ENCODE measurements at places on chromosomes 4 and X.
A peak's percentile ranks its signal among the peaks of the same experiment; 100 is the strongest.

- no peak for DNase-seq
These were observed 204.1 kb upstream of the CENPE start for GRCh38 chr4:103402198-103402597.

- DNase-seq: no peak
These were observed 164.7 kb upstream of the SLC7A11 start for GRCh38 chr4:138406876-138407275.

DNA sequence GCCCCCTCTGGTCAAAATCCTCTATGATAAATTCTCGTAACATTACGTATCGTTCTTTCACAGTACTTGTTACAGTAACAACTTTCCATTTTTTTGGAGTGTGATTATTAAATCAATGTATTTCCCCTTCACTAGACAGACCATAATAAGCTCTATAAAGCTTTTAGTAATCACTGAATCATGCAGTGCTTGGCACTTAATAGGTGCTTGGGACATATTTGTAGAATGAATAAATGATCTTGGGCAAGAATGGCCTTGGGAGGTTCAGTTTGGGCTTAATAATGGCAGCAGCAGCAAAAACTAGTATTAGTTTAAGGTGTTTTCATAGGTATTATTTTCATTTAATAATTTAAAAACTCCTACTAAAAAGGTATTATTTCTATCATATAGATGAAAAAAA, 33.4 kb upstream of the SFRP2 start:
- DNase-seq: no peak

GRCh38 chr4:15385928-15386327, 41.9 kb upstream of the C1QTNF7 start:
- no peak for DNase-seq

- DNase-seq: no peak
These were observed 11.2 kb downstream of the HNRNPD start for GRCh38 chr4:82362565-82362964.

- no peak for DNase-seq
These were observed 10.5 kb downstream of the TBC1D14 start for GRCh38 chr4:6920171-6920570.

- DNase-seq: no peak
These were observed 62.5 kb downstream of the PGRMC2 start for GRCh38 chr4:128225148-128225547.

GRCh38 chr4:152161676-152162330, 374.1 kb downstream of the FBXW7 start:
- no peak for DNase-seq

DNA sequence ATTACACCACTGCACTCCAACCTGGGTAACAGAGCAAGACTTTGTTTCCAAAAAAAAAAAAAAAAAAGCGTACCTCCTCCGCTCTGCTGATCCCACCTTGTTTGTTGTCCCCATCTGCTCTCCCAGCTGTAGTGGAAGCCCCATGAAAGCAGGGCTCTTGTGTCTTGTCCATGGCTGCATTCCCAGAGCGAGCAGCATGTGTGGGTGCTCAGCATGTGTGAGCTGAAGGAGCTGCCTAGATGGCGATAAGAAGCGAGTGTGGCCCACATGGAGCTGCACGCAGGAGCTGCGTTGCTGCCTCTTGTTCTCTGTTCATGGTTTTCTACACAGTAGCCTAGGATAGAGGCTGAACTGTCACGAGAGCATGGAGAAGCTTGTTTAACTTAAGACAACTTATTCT, 12.4 kb downstream of the NSD2 start:
- DNase-seq: no peak

- DNase-seq: no peak
These were observed 28.6 kb downstream of the MND1 start for GRCh38 chr4:153372967-153373562.

DNA sequence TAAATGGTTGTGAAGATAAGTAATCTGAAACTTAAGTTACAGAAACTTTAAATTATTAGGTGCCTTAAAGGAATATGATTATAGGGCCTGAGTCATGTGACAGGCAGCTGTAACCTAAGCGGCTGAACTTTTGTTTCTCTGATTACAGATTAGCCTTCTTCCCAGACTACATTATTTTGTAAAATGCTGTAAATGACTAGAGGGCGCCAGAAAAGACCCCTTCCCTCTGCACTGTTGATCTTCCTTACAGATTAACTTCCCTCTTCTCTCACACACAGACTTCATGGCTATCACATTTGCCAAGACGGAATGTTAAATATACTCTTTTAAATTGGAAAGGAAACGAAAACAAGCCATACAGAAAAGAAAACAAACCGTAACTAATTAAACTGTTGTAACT, 96.6 kb downstream of the EVC2 start:
- no peak for DNase-seq

DNA sequence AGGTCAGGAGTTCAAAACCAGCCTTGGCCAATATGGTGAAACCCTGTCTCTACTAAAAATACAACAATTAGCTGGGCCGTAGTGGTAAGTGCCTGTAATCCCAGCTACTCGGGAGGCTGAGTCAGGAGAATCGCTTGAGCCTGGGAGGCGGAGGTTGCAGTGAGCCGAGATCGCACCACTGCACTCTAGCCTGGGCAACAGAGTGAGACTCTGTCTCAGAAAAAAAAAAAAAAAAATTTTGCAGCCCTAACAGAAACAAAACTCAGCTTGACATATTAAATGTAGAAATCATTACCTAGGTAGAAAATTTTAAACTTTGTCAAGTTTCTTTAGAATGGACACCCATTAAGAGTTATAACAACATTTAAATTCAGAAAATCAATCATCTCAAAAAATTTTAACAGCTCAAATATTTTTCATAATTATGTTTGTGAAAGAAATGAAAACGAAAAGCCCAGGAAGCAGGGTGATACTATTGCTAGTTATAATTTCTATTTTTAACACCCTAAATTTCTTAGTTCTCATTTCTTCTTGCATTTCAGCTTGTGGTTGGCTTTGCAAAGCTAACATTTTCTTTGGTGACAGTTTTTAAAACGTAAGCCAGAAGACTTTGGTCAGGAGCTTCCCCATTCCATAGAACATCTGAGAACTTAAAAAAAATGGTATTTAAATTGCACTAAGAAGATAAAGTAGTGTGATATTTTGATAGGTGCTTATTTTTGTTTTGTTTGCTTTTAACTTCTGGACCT, 33.3 kb upstream of the RBBP7 start:
- DNase-seq: no peak

DNA sequence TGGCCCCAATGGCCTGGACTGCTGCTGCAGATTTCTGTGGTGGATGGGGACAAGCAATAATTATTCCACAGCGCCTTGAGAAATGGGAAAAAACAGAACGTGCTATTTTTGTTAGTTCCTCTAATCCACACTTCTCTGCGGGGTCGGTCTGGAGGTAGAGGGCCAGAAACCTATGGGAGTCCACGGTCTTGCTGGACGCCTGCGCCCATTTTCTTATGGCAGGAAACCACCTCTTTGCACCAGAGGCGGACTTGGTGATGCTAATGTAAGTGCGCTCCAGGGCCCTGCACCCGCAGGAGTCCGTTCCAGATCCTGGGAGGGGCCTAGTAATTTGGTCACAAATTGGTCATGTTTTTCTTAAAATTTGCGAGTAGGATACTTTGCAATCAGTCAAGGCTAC, 25.9 kb upstream of the CLDN24 start:
- DNase-seq: no peak

DNA sequence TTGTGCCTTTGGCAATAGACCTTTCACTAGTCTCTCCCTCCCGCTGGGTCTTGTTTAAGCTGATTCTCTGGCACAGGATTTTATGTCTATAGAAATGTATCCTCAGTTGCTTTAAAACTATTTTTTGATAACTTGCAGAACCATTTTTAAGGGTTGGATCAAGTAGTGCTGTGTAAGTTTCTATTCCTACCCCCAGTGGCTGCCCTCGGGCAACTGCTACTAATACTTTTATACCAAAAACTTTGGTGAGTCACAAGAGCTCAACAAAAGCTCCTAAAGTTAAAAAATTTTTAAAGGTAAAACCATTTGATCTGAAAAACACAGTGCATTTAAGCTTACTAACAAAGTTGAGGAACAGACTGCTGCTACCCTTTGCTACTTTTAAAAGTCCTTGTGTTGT, 1460.6 kb upstream of the PCDH7 start:
- DNase-seq: no peak

DNA sequence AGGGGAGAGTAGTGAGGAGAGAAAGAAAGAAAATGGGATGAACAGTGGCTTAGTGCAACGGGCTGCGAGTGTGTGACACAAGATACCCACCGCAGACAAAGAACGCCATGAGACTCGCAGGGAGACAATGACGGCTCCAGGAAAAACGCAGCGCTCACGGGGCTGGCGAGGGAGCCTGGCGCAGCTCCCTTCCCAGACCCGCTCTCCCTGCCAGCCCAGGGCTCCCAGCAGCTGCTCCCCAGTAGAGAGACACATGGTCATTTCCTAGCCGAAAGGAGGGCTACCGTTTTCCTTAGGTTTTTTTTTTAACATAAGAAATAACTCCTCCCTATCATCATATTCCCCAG, 149.5 kb downstream of the MAML3 start:
- DNase-seq: no peak

DNA sequence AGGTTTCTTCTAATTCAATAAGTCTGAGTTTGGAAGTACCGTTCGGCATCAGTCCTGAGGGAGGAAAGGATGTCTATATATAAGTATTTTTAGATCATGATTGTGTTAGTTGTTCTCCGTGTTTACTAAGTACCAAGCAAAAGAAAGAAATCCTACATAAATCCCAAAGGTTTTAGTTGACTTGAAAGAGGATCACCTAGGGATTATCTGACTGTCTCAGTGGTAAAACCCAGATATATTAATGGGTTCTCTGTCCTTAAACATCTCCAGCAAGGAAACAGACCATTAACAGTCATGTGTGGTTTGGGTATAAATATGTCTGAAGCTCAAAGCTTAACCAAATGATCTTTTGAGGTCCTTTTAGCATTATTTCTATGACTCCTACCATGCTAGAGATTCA, 207.1 kb upstream of the RASGEF1B start:
- DNase-seq: no peak

GRCh38 chrX:78573630-78574029, 85.5 kb downstream of the RTL3 start:
- DNase-seq: no peak

DNA sequence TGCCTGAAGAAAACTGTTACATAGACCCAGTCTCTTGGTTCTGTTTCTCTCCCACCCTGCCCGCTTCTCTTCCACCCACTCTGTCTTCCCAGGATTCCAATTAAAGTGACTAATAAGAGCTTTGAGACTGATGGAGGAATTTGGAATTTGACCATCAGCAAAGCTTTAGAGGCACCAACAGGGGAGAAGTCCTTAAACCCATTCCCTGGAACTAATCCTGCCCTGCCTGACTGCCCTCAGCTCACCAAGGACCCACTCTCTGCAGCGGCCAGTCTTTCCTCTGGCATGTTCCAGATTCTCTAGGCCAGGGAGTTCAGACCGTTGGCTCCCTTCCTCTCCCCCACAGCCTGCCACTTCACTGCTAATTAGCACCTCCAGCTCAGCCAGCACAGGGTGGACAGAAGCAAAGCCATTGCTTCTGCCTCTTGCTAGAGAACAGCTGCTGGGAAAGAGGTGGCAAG, 23.9 kb downstream of the SCD5 start:
- no peak for DNase-seq

DNA sequence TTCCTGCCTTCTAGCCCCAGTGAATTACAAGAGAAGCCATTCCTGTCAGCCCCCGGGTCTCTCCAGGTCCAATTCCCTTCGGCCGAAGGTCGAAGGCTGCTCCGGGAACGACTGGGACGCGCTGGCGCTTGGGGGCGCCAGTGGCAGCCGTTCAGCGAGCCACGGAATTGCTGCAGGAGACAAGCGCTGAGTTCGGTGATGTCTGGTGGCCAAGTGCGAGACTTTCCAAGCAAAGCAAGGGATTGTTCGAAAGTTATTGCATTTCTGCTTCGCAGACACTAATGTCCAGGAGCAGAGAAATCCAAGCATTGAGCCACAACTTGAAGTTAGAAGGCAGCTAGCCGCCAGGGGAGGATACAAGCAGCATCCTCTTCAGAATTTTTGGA, 1.1 kb upstream of the DKK2 start:
- DNase-seq: no peak

- no peak for DNase-seq
These were observed 159.0 kb downstream of the GASK1B start for GRCh38 chr4:158013858-158014257.

GRCh38 chr4:182918791-182919302, 1.7 kb upstream of the DCTD start:
- no peak for DNase-seq

DNA sequence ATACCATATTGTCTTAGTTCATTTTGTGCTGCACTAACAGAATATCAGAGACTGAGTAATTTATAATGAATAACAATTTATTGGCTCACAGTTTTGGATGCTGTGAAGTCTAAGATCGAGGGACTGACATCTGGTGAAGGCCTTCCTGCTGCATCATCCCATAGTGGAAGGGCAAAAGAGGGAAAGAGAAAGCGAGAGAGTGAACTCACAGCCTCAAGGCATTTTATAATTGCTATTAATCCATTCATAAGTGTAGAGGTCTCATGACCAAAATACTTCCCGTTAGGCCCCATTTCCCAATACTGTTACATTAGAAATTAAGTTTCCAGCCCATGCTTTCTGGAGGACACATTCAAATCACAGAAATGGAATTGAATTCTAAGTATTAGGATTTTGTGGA, 554.4 kb downstream of the TRAM1L1 start:
- DNase-seq: no peak

DNA sequence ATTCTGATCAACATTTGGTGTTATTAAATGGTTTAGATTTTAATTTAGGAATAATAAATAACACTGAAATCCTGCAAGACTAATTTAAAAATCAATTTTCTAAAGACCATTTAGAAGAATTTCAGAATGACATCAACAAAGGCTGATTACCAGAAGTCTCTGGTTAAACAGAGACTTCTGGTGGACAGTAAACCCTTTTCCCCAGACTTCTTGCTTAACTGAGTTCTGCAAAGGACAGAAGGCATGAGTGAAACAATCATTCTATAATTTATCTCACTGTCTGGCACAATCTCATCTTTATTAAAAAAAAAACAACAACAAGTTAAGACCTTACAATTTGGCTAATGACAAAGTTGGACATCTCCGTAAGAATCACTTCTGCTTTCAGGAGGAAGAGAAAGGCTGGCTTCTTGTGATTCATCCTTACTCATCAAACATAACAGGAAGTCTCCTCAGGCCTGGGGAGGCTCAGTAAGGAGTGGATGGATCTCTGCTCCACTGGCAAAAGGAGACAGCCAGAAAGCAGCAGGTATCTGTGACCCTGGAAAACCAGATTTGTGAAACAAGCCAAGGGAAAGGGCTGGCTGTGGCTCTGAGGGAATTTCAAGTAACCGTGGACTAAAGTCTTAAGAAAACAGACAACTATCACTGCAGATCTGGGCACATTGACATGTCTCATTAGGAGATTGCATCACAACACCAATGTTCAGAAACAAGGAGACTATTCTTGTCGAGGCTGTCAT, 908 bp upstream of the TLR6 start:
- DNase-seq: peak; percentile 12

DNA sequence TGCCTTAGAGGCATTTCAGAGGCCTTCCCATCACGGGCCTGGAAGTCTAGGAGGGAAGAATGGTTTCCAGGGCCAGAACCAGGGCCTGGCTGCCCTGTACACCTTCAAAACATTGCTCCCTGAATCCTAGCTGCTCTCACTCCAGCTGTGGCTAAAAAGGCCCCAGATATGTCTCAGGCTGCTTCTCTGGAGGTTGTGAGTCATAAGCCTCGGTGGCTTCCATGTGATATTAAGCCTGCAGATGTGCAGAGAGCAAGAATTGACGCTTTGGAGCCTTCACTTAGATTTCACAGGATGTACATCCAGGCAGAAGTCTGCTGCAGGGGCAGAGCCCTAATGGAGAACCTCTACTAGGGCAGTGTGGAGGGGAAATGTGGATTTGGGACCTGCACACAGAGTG, 502.5 kb downstream of the GRXCR1 start:
- no peak for DNase-seq

All from esophagus squamous epithelium (tissue), 5 donors.